Stomach (tissue), 19 donors: ENCODE measurements at places on chromosomes 11 and 22. TPM values are rescaled to one million over a fixed set of nuclear protein-coding genes. Genes with fewer than 3 reads are reported as not detected.

The IFITM10 gene
- 0.72 TPM for total RNA-seq

The SLC43A3 gene
- 81.7 TPM for total RNA-seq

DNA sequence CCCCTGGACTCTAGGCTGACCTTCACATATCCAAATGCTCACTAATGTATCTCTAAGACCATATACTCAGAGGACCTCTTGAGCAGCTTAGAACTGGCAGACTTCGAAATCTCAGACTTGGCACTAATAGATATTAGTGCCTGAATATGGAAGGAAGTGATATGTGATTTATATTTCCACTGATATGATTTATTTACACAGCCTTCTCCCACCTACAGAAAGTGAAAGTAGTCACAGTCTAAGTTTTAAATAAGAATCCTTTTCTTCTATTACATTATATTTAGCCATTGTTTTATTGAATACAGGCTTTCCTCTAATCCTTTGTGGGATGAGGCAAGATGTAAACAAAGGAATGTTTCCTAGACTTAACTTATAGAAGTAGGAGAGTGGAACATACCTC, 6.7 kb upstream of the NAV2 start:
- no peak for DNase-seq

The C22orf39 gene
- 124 TPM for total RNA-seq

DNA sequence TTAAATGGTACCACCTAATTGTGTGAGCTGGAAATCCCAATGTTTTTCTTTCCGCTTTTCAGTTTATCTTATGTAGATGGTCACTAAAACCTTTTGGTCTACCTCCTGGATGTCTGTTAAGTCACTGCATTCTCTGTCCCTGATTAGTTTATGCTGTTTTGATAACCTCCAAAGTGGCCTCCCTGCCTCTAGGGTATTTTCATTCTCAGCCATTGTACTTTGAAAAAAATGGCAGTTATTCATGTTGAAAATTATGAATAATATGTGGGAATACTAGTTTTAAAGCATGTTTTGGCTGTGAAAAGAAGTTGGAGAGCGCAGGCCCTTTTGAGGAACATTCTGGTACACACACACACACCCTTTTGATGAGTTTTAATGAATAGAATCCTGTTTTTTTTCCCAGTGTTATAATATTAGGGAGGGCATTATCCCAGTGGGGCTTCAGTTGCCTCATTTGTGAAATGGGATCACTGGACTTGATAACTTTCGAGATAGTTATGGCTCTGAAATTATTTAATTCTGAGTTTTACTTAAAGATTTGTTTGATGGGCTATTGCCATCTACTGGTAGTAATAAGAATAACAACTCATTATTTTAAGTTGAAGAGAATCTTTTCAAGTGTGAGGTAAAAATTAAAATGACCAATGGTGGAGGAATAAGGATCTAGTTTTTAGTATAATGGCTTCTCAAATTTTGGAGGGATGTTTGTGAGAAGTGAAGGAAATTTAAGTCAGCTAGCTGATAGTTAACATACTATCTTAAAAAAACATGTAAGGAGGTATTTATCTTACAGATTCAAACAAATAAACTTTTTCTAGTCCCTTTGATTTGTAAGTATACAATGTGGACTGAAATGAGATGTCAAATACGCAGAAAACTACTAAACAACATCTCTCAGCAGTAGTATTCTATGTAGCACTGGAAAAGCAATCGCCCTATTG, 3.9 kb downstream of the FDX1 start:
- DNase-seq, result peak; percentile 33

The MISFA gene
- not detected for total RNA-seq

The SEC14L2 gene
- total RNA-seq, result not detected

- peak; percentile 68 for DNase-seq
Observed at GRCh38 chr11:72625691-72626413, 48.4 kb downstream of the PDE2A start.

- no peak for DNase-seq
Observed at GRCh38 chr22:42262964-42263363, 7.5 kb downstream of the TCF20 start.

The CRYBB3 gene
- not detected for total RNA-seq

- DNase-seq, result no peak
Observed at GRCh38 chr11:96147186-96147585, 195.8 kb downstream of the MAML2 start.

GRCh38 chr11:132784441-132784840, 747.9 kb downstream of the OPCML start:
- DNase-seq, result no peak

DNA sequence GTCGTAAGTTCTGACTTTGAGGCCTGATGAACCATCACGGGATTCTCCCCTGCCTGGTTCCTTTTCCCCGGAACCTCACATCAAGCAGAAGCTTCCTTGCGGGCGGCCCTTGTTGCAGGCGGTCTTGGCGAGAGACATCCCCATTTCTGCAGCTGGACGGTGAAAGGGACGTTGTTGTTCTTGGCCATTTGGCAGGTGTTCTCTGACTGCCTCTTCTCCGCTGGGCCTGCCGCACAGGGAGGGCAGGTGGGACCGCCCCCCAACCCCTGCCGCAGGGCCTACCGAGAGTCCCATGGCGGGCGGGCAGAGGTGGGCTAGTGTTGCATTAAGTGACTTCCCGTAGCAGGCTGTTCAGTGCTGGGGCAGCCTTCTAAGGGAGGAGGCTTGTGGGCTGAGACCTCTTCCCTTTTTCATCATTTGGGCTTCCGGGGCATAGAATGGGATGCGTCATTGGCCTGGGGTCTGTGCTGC, 26.9 kb upstream of the GRAMD4 start:
- no peak for DNase-seq

GRCh38 chr11:9172389-9172788, 81.0 kb upstream of the SCUBE2 start:
- DNase-seq, result no peak

The HPX gene
- total RNA-seq, result not detected

GRCh38 chr22:30288419-30289140, 725 bp downstream of the CASTOR1 start:
- peak; percentile 47 for DNase-seq
